T-helper 17 cell (primary cell): ENCODE measurements at places on chromosomes 7 and 10.

DNA sequence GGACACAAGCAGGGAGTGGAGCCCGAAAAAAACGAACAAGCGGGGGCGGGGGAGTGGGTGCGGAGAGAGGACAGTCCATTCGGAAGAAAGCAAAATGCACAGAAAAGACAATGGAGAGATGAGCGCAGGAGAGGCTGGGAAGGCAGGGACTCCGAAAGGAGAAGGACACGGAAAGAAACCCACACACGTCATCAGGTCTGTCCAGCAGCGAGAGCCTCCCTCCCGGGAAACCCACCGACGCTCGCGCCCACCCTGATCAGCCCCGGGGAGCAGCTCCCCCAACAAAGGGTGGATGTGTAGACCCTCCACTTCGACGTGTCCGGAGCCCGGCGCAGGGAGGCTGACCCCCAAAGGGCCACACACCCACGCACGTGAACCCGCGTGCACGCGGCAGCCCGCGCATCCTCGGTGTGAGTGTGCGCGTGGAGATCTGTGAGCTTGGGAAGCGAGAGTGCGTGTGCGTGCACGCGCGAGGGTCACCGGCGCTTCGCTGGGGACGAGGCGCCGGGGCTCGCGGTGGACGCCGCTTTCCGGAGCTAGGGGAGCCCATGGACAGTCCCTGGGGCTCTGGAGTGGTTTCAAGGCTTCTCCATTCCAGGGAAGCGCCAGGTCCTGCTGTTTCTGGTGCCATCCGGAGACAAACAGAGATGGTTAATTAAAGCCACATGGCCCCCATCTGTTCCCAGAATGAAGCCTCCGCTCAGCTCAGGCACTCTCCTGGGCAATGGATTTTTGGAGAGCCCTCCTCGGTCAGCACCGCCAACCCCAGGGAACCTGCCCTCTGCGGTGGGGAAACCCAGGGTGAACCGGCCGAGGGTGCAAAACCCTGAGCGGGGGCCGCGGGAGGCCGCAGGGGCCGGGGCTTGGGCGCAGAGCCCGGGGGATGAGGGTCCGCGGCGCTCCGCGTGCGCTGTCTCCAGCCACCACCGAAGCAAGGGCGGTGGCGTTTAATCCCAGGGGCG is 916 bp downstream of the LAMB1 start:
- DNase-seq, result no peak

DNA sequence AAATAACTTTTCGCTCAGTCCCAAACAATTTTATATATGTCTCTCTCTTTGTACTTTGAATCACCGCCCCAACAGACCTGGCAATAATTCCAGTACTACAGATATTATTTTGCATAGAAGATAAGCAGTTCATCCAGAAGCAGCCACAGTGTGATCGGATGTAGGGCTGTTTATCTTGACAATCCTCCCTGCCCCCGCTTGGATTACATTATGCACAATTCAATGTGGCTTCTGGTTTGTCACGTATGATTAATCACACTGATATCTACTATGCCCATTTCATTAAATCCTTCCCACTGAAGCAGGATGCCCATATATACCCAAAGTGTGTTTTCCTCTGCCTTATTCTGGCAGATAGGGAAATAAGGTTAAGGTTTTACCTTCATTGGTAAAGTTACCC is 115.2 kb downstream of the PDE1C start:
- no peak for DNase-seq

DNA sequence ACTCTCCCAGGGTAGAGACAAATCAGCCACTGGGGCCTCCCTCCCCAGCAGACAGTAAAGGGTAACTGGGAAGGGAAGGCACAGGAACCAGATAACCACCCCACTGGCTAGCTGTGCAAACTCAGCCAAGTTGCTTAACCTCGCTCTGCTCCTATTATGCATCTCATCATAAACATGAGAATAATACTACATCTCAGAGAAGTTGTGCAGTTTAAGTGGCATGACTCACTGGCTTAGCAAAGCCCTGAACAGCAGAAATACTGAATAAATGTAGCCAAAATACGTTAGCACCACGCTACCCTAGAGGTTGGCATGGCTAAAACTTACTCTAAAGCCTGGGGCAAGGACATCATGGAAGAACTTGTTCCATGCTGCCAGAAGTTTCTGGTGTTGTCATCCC is 128.1 kb upstream of the ANK3 start:
- no peak for DNase-seq

- no peak for DNase-seq
Observed at GRCh38 chr10:112799038-112799437, 151.0 kb upstream of the TCF7L2 start.

DNA sequence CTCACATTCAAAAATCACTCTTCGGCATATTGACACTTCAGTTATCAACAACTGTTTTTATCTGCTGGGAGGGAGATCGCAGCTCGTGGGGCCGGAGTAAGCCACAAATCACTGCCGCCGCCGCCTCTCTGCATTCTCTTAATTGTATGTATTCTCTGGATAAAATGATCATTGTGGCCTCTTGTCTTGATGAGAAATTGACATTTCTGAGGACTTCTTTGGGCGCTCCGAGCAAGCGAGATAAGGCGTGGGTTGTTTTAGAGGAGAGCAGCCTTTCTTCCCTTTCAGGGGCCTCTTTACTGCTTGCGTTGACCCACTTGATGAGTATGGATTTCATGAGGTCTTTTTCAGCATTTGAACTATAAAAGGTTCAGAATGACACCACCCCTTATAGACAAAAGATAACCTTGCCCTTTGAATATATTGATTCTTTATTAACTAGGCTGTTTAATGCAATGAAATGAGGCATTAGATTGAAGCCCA is 130.6 kb downstream of the EBF3 start:
- DNase-seq, result no peak
